Left cardiac atrium (tissue), 4 donors: ENCODE measurements at places on chromosomes 5 and 9. TPM values are rescaled to one million over a fixed set of nuclear protein-coding genes. Genes with fewer than 3 reads are reported as not detected.

DNA sequence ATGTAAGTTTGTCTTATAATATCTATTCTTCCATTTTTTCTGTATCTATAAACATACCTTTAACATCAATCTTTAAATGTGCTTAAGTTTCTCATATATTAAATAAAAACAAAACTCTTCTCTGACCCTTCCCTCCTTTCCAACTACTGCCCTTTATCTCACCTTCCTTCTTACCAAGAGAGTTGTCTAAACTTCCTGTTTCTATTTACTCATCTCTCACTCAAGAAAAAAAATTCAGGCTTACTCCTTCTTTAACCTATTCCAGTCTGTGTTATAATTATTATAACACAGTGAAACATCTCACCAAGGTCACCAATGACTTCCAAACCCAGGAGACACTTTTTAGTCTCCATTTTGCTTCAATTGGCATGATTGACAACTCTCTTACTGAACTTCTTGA is 140.9 kb downstream of the CCDC171 start:
- no peak for DNase-seq

DNA sequence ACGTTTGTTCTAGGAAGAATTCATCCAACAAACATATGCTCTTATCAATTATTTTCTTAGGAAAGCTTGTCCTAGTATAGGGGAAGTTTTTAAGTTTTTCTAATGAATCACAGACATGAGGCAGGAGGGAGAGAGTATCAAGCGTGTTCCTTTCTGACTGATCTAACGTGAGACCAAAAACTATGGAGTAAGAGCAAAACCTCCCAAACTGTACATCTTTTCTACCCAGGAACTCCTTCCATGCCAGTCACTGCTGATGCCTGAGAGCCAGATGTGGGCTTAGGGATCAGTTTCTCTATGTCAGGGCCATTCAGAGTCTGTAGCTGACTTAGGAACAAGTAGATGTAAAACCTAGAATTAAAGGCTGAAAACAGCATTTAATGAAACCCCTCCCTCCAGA is 51.7 kb upstream of the NFIB start:
- no peak for DNase-seq

DNA sequence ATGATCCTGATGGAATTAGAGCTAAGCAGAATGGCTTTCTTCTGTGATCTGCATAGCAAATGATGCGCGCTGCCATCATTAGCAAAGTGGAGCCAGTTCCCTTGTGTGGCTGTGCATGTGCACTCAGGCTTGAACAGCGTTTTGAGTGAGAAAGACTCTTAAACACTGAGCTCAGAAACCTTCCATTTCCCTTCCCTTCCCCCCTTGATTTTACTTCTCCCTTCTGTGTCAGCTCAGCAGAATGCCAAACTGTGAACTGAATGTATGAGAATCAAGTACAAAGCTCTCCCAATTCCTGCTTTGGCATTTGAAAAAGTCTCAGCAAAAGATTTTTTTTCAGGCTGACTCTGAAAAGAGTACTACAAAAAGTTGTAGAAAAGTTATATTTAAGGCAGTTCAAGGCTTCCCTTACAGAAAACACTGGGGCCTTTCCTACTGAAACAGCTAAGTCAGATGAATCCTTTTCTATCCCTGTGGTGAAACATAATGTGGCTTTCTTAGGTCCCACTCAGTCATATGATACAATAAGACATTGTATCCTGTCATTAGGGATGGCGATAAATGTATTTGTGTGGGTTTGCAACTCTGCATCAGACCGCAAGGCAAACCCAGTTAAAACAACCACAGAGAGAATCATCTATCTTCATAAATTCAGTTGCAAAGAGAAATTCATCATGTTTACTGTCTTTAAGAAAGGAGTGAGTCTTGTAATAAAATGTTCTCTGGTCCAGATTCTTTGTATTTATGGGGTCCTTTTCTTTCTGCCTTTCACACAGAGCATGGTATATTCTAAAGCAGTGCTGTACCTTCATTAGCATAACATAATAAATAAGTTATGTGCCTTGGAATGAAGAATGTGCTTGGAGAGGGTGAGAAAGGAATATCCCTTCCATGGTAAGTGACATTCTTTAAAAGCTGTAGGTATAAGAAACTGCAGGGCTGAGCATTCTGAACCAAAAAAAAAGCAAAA is 222.6 kb downstream of the CAAP1 start:
- DNase-seq, result no peak

The HSPB3 gene
- total RNA-seq, result 218 TPM
